Stimulated activated CD8-positive, alpha-beta memory T cell treated with anti-CD3 and anti-CD28 coated beads, Interleukin-2, amount 100 ng/mL, for 1 hour (primary cell): ENCODE measurements at places on chromosomes 6 and 20.

GRCh38 chr6:113856625-113857555 is at the start of gene MARCKS:
Gene MARCKS (plus strand): TSS chr6:113857345. CDS start chr6:113857746, 401 bp downstream.
- no peak for DNase-seq

- DNase-seq: no peak
These were observed 3.3 kb downstream of the PLN start for GRCh38 chr6:118551063-118552053.

DNA sequence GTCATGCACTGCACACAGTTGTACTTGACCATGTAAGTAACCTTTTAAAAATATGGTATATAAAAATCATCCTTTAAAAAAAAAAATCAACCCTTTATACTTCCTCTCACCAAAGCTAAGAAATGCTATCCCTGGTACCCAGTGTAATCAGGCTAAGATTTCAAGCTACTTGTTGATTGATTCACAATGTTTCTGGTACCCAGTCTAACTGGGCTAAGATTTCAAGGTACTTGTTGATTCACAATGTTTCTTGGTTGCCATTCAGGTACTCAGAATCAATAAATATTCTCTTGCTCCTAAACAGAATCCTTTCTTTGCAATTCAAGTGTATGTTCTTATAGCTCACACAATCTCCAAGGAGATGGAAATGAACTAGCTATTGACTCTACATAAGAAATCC is 76.4 kb downstream of the SMLR1 start:
- DNase-seq: no peak

- peak; percentile 73 for DNase-seq
These were observed 32.1 kb downstream of the SUMO4 start for GRCh38 chr6:149431905-149432775.

DNA sequence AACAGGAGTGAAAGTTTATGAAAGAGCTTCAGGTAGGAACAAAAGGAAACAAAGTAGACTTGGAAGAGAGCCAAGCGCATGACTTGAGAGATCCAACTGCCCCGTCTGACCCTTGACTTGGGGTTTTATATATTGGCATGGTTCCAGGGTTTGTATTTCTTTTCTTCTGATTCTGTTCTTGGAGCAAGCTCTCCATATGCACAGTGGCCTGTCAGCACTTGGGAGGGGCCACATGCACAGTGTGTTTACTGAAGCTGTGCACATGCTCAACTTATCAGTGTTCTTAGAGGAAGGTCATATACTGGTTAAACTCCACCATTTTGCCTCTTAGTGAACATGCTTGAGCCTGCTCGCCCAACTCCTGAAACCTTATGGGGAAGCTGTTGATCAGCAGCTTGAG is 953.7 kb downstream of the TFAP2A start:
- no peak for DNase-seq

GRCh38 chr20:24747010-24747712 is 201.9 kb upstream of the CST7 start:
- no peak for DNase-seq

- no peak for DNase-seq
These were observed at the start of gene HLA-DRA for GRCh38 chr6:32439602-32440214. Gene HLA-DRA (plus strand): TSS chr6:32439887. CDS start chr6:32439951, 64 bp downstream.
